ENCODE measurements at places on chromosomes 1 and 21. TPM values are rescaled to one million over a fixed set of nuclear protein-coding genes. Genes with fewer than 3 reads are reported as not detected.

The TMEM269 gene
- total RNA-seq: not detected

The ADAMTS1 gene
- total RNA-seq: 274 TPM

The FOXD3 gene
- total RNA-seq: not detected

The ARHGAP29 gene
- total RNA-seq: 60.3 TPM

The RIMKLA gene
- 0.28 TPM for total RNA-seq

The EVI5 gene
- total RNA-seq: 87.9 TPM
